ENCODE measurements at places on chromosomes 6 and 20. TPM values are rescaled to one million over a fixed set of nuclear protein-coding genes. Genes with fewer than 3 reads are reported as not detected.
A peak's percentile ranks its signal among the peaks of the same experiment; 100 is the strongest.

DNA sequence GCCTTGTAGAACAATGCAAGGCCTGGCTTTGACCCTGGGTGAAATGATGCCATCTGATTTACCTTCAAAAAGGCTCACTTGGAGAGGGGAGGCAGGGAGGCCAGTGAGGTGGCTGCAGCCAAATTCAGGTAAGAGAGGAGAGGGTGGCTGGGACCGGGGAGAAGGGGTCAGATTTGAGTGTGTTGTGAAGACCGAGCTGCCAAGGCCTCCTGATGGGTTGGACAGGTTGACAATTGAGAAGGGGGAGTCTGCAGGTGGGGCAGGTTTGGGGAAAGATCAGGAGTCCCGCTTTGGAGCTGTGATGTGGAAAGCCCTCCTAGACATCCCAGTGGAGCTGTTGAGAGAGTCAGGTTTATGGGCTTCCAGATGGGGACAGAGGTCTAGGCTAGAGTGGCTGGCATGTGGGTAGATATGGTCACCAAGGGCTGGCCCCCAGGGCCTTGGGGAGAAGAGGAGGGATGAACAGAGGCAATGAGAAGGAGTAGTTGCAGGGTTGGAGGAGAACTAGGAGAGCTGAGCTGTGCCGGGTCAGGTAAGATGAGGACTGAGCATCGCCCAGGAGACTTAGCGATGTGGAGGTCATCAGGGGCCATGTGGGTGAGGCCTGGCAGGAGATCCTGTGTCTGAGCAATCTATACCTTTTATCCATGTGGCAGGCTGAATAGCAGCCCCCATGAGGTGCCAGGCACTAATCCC is 70.5 kb upstream of the TOX2 start:
- peak; percentile 30 for DNase-seq

- DNase-seq: peak; percentile 45
Observed at GRCh38 chr20:45020236-45020886, 54.0 kb downstream of the STK4 start.

DNA sequence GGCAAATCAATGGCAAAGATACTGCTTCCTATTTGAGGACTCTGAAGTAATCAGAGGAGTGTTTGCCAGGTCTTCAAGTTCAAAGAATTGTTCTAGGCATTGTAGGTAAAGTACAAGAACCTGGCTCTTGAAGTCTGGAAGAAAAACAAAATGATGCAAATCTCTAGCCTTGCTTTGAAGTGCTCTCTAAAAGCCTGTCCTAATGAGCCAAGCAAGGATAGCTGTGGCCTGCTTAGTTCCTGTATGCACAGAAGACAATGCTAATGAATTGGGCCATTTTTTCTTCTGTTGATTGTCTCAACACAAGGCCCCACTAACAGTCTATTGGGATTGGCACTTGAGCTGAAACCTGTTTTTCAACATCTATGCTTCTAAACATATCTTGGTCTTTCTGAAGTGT is 165.0 kb upstream of the POU3F2 start:
- DNase-seq: no peak

- no peak for DNase-seq
Observed at GRCh38 chr20:14956026-14956425, 618.6 kb upstream of the FLRT3 start.

- peak; percentile 15 for DNase-seq
Observed at GRCh38 chr20:59672576-59672975, 68.2 kb downstream of the PHACTR3 start.

GRCh38 chr20:57780398-57780797 is 70.6 kb upstream of the PMEPA1 start:
- DNase-seq: no peak

DNA sequence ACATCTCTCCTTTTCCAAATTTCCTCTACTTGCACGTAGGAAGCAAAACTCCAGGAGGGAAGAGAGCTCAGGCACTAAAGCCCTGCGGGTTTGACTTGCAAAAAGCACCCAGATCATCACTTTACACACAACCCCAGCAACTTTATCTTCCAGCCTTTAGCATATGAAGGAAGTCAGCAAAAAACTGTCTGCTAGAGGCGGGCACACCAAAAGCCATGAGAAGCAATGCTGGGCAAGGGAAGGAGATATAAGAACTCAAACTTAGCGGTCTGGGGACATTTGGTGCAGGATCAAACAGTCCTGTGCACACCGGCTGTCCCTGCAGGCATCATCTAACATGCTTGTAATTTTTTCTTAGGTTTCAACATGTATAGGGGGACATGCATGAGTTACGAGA is 113.3 kb downstream of the JPH2 start:
- DNase-seq: peak; percentile 19

DNA sequence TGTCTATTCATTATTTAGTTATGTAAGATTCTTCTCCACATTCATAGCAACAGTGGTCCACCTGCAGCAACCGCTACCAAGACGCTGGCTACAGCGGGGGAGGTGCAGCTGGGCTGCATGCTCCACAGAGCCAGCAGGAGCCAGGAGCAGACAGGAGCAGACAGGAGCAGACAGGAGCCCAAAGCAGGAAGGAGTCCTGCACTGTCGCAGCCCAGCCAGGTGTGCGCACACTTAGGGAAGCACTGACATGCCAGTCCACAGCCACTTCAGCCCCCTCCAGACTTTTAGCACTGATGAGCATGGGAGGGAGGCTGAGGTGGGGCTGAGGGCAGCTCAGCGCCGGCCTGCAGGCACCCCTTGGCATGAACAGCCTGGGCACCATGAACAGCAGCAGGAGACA is 19.6 kb downstream of the KIF16B start:
- DNase-seq: no peak

DNA sequence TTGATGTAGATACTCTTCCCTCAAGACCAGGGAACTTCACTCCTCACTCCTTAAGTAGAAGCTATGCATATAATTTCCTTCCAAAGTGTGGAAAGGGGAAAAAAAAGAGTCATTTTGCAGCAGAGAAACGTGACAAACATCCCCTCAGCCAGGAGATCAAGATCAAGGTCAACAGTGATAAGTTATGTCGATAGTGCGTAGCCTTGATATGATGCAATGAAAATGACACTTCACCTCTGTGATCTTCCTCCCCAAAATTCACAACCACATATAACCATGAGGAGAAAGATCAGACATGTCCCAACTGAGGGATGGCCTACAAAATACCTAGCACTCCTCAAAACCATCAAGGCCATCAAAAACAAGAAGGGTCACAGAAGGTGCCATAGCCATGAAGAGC is 160.4 kb upstream of the MYLIP start:
- no peak for DNase-seq

GRCh38 chr6:151701911-151702562 is 105.4 kb upstream of the ESR1 start:
- no peak for DNase-seq

DNA sequence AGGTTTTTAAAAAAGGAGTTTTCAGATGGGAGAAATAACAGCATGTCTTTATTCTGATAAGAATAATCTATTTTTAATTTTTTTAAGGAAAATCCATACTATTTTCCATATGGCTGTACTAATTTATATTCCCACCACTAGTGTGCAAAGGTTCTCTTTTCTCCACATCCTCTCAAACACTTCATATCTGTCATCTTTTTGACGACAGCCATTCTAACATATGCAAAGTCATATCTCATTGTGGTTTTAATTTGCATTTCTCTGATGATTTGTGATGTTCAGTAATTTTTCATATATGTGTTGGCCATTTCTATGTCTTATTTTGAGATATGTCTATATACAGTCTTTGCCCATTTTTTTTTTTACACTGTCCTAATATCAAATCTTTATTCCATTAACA is 280.6 kb upstream of the RUNX2 start:
- DNase-seq: no peak

DNA sequence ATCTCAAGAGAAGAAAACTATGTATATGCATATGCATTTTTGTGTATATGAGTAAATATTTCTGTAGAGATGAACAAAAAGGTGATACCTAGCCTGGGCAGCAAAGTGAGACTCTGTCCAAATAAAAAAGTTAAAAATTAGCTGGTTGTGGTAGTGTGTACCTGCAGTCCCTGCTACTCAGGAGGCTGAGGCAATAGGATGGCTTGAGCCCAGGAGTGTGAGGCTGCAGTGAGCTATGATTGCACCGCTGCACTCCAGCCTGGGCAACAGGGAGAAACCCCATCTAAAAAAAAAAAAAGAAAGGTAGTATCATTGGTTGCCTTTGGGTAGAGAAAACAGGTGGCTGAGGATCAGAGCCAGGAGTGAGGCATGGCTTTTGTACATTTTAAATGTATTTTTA is 50.9 kb downstream of the KLHL31 start:
- no peak for DNase-seq

- DNase-seq: no peak
Observed at GRCh38 chr6:43013097-43013842, 476 bp downstream of the MEA1 start.

- no peak for DNase-seq
Observed at GRCh38 chr6:31304683-31305082, 32.8 kb upstream of the HLA-C start.

DNA sequence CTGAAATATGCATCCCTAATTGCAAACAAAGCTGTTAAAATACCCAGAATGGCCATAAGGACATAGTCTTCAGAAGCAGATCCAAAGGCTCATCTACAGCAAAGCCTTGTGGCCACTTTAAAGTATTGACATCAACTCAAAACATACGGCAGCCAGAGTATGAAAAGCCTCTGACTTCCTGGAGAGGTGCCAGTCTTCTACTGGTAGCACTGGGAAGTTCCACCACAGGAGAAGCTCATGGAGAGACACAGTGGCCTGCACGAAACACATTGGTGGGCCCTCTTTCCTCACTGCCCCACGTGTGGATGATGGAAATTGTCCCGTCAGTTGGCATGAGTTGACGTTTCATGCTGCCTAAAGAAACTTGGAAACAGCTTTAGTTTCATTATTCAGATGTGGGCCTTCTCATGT is 202.6 kb upstream of the HEY2 start:
- DNase-seq: no peak

GRCh38 chr6:158978757-158979156 is 21.2 kb downstream of the RSPH3 start:
- no peak for DNase-seq

DNA sequence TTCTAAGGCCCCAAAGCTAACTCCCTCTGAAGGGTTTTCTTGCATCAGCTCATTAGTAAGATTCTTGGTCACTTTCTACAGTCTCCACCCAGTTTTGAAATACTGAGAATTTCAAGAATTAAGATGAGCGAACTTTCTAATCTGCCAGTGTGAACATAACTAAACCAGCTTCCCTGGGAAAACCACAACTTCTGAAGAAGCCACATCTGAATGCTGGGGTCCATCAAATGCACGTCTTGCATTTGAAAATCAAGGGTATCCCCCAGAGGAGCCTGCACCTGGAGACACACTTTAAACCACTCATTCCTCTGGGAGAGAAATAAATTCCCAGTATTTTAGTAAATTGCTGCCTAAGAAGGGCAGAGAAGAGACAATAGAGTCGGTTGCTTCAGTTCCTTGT is 292.1 kb upstream of the CDH4 start:
- DNase-seq: no peak

GRCh38 chr6:167932468-167933276 is 64.8 kb upstream of the KIF25 start:
- DNase-seq: peak; percentile 54

Gene POPDC3
- not detected for total RNA-seq

Gene MAP7
- 37.0 TPM for total RNA-seq

Gene RGS17
- total RNA-seq: 3.3 TPM

Gene POLR1C
- total RNA-seq: 60.4 TPM

Gene MYB
- total RNA-seq: 0.89 TPM

Gene OLIG3
- total RNA-seq: not detected

Gene PTGIS
- total RNA-seq: 57.8 TPM

Gene SLC22A1
- total RNA-seq: 1.2 TPM

Gene BTN1A1
- total RNA-seq: not detected

Gene MLN
- total RNA-seq: not detected
